ENCODE measurements at places on chromosomes 7 and 10.

DNA sequence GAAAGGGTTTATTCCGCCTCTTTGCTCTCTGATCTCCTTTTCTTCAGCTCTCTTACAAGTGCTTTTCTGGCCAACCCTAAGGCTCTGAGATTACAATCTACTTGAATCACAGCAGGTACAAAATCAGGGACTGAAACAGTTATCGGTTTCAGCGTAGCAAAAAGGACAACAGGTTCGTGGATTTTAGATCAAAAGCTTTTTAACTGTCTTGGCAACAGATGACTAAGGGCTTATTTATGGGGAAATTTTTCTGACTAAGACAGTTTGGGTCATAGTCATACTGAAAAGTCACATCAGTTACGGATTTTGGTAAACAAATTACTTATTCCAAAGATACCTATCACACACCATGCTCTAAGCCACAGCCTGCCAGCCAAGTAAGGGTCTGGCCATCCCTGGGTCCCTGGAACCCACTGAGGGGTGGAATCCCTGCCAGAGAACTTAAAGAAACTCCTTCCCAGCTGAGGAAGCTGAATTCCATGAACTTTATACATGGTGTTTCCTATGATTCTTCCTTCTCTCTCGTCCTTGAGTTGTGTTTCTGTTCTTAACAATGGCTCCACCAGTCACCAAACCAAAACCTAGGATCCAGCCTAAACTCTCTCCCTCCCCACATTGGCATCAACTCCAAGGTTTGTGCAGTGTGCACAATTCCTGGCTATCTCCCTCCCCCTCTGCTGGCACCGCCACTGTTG lies 169.3 kb downstream of the FAM107B start:
- no peak for DNase-seq

DNA sequence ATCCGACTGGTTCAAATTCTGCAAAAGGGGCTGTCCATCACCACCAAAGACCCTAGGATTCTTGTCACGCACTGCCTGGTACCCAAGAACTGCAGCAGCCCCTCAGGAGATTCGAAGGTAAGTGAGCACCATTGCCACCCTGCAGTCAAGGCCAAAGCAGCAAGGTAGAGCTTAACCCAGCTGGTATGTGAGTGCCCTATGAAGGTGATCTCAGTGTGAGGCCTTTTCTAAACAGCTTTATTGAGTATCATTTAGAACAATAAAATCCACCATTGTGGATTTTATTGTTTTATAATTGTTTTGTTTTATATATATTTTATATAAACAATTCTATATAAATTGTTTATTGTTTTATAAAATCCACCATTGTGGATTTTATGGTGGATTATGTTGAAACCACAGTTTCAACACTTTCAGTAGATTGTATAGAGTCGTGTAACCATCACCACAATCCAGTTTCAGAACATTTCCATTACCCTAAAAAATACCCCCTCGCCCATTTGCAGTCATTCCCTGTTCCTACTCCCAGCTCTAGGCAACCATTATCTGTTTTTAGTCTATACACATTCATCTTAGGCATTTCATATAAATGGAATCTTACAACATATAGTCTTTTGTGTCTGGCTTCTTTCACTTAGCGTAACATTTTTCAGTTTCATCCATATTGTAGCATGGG lies 20.1 kb upstream of the CALU start:
- DNase-seq, result no peak

- DNase-seq, result no peak
These were observed 35.2 kb downstream of the ATXN7L1 start for GRCh38 chr7:105840981-105841749.

DNA sequence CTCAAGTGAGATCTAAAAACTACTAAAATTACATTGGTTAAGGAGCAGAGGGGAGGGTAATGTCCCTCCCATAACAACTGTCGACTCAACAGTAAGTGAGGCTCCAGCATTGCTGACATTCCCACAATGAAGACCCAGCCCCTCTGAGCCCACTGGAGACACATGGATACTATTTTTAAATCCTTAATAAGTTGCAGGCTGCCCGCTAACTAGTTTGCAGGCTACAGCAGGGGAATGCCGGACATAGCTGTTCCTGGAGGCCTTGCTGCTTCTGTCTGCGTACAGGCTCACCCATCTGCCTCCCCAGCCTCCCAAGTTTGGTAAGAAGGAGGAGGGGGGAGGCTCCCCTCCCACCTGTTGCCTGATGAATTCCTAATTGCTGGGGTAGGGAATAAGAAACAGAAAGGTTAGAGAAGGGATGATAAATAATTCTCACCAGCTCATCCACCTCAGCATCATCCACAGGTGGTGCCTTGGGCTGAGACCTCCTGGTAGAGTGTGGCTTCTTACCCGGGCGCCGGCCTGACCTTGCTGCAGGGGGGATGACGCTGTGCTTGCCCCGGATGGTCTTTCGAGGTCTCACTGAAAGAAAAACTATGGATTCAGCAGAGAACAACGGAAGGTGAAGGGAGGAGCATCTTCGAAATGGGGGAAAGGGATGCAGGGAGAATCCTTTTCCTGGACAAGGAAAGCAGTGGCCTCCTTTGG lies 10.1 kb downstream of the FZD9 start:
- no peak for DNase-seq

DNA sequence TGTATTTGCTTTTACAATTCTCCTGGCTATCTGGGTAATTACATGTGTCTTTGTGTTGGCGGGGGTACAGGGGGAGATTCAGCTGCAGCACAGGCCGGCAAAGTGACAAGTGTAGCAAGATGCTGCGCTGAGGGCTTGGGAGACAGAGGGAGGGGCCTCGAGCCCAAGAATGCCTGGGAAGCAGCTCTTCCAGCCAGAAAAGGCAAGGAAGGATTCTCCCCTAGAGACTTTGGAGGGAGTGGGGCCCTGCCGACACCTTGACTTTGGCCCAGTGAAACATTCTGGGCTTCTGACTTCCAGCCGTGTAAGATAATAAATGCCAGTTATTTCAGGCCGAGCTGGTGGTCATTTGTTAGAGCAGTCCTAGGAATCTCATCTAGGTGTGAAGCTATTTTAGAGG lies 7.2 kb upstream of the REPIN1 start:
- no peak for DNase-seq

GRCh38 chr7:33667196-33667595 lies 238.1 kb upstream of the BMPER start:
- DNase-seq, result no peak

GRCh38 chr7:37332243-37333016 lies 116.2 kb downstream of the ELMO1 start:
- DNase-seq, result no peak

- no peak for DNase-seq
These were observed 5.3 kb upstream of the MAGI2 start for GRCh38 chr7:79458796-79459195.

DNA sequence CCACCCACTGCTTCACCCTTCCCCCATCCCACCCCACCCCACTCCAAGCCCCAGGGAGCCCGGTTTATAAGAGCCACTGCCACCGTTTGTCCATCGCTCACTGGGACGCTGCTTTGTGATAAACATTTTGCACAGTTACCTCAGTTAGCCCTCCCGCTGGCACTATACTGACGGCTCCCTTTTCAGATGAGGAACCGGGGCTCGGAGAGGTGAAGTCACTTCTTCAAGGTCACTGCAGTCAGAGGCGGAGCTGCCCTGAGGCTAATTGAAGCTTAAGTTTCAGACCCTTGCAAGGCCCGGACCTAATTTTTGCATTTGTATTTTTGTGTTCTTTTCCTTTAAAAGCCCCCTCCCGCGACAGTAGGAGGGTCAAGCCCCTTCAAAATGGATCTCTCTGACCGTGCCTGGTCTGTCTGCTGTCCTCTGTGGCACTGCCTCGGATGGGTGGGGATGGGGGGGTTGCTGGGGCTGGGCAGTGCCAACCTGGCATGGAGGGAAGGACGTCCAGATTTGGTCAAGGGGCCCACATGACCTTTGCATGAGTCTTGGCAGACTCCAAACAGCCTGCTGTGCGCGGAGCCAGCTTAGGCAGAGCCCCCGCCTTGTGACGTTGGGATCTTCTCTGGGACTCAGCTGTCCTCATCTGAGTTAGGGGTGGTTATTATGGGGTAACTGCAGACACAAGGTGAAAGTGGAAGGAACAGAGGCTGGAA lies 17.7 kb upstream of the NODAL start:
- DNase-seq, result no peak

- DNase-seq, result peak; percentile 40
These were observed 27.5 kb downstream of the DLG5 start for GRCh38 chr10:77899080-77899477.

DNA sequence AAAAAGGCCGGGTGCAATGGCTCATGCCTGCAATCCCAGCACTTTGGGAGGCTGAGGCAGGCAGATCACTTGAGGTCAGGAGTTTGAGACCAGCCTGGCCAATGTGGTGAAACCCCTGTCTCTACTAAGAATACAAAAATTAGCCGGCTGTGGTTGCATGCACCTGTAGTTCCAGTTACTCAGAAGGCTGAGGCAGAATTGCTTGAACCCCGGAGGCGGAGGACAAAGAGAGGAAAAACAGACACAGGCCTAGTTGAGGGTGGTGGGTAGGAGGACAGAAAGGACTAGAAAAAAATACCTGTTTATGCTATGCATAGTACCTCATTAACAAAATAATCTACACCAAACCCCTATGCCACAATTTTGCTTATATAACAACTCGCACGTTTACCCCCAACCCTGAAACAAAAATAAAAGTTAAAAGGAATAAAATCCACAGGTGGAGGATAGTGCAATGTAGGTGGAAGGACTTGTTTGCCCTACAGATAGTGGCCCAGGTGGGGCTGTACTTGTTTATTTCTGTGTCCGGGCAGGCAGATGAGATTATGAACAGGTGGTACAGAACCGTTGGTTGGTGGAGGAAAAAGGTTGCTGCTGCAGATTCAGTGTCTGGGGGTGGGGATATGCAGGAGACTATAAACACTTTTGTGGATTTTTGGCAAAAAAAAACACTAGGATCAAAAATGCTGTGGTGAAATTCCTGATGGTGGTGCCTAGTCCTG lies 5.1 kb downstream of the ZNF680 start:
- DNase-seq, result no peak

DNA sequence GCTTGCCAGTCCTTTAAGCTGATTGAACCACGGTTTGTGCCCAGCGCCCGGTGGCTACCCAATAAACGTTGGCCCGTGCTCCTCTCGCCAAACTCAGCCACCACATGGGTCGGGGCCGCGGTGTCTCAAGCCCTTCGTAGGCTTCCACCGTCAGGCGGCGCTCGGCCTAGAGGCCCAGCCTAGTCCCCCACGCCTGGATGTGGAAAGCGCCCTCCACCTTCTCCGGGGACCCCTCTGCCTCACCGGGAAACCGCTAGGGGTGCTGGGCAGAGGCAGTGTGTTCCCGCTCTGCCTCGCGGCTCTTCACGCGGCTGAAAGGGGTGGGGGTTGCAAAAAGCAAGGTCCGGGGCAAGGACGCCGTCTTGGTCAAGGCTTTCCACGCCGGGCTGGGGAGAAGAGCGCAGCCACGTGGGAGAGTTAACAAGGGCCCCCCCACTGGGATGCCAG lies 29.8 kb downstream of the LEP start:
- no peak for DNase-seq

GRCh38 chr10:26215935-26216584 lies 514 bp upstream of the GAD2 start:
- DNase-seq, result peak; percentile 25

- DNase-seq, result peak; percentile 88
These were observed 77.6 kb upstream of the LRRC4 start for GRCh38 chr7:128108641-128109423.

- no peak for DNase-seq
These were observed 194.2 kb downstream of the BICC1 start for GRCh38 chr10:58706836-58707235.

- no peak for DNase-seq
These were observed 95.2 kb downstream of the NRP1 start for GRCh38 chr10:33239257-33239656.

DNA sequence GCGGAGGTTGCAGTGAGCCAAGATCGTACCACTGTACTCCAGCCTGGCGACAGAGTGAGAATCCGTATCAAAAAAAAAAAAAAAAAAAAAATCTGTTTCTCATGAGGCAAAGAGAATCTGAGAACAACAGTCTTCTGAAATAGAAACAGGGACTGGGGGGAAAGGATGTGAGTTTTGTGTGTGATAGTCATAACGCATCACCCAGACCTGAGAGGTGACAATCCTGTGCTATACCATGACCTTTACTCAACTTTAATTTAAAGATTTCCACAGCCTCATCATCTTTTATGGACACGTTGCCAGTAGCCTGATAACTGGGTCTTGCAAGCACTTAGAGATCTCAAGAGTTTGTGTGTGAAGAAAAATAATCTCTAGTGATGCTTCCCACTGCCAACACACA lies 2.3 kb downstream of the ATXN7L1 start:
- no peak for DNase-seq

GRCh38 chr7:93337052-93337451 lies 104.9 kb downstream of the VPS50 start:
- DNase-seq, result no peak

DNA sequence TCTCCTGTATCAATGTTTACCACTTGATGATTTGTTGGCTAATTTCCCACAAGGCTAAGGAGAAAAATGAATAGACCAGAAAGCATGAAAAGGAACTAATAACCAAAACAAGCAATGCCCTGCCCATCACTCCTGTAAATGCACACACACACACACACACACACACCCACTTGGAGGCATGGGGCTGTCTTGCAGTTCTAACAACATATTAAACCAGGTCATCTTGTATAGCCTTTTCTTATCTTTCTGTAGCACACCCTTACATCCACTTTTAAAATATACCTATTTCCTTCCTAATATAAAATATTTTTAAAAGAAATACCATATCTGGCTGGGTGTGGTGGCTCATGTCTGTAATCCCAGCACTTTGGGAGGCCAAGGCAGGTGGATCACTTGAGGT lies 105.3 kb downstream of the CTTNBP2 start:
- DNase-seq, result no peak

GRCh38 chr7:2663121-2663886 lies 24.7 kb upstream of the AMZ1 start:
- no peak for DNase-seq

- peak; percentile 83 for DNase-seq
These were observed 124.8 kb downstream of the PPP1R17 start for GRCh38 chr7:31811650-31812461.

DNA sequence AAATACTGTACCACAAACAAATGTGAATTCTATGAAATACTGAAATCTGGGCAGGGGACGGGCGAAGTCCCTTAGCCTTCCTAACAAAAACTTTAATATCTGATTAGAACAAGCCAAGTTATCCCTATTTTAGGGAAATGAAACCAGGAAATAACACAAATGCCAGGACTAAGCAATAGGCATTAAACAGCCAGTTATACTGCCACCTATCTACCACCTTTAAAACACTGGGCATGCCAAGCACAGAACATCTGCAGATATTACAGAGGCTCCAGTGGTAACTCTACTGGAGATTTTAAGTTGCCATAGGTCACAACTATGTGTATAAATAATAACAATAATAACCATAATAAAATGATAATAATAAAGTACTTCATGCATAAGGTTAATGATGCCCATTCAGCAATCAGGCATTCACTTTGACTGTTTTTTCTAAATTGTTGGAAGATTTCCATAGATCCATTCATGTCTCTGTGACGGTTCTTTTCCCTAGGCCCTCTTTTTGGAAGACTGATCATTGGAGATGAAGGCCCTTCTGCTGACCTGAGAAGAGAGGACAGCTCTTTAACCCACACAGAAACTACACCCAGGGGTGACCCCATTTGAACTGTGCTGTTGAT lies 195.7 kb downstream of the CACNA2D1 start:
- DNase-seq, result peak; percentile 2
